Endothelial cell (in vitro differentiated cells): ENCODE measurements at places on chromosomes 13 and 19. TPM values are rescaled to one million over a fixed set of nuclear protein-coding genes. Genes with fewer than 3 reads are reported as not detected.

The LIN37 gene
- total RNA-seq, result 9.0 TPM

The VSTM1 gene
- total RNA-seq, result 2.2 TPM

The NFKBIB gene
- total RNA-seq, result 16.9 TPM

The ZSWIM4 gene
- 43.7 TPM for total RNA-seq

The ZNF541 gene
- not detected for total RNA-seq

DNA sequence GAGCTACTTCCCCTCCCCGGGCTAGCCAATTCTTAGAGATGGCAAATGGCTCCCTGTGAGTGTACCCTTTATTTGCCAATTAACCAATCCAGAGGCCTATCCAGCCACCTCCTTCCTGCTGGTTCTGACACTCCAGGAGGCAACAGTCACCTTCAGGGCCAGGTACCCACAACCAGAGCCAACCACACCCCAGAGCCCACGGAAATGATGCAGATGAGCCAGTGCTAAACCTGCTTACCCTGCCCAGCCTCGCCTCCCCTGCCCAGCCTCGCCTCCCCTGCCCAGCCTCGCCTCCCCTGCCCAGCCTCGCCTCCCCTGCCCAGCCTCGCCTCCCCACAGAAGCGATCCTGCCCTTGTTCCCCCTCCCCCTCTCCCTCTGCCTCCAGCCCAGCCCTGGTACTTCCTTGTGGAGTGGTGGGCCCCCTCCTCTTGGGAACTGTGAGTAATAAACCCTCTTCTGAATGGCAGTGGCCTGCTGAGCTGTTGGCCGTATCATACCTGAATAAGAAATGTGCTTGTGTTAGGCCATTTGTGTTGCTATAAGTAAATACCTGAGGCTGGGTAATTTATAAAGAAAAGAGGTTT is 173.8 kb upstream of the RNF113B start:
- DNase-seq, result no peak
- peaks cover 14% of the 10 kb centered on the region for H3K4me1 ChIP-seq
- peaks cover 4% of the 10 kb centered on the region for H3K36me3 ChIP-seq
- no peak overlapping the region for H3K4me3 ChIP-seq
- peaks cover 5% of the 10 kb centered on the region for H3K27me3 ChIP-seq

- H3K27ac ChIP-seq, result no peak overlapping the region
- no peak for DNase-seq
- no peaks in the 10 kb centered on the region for H3K27me3 ChIP-seq
- H3K36me3 ChIP-seq, result peaks cover 16% of the 10 kb centered on the region
- no peak overlapping the region for H3K4me3 ChIP-seq
These were observed 108.7 kb downstream of the ESD start for GRCh38 chr13:46688306-46688705.

DNA sequence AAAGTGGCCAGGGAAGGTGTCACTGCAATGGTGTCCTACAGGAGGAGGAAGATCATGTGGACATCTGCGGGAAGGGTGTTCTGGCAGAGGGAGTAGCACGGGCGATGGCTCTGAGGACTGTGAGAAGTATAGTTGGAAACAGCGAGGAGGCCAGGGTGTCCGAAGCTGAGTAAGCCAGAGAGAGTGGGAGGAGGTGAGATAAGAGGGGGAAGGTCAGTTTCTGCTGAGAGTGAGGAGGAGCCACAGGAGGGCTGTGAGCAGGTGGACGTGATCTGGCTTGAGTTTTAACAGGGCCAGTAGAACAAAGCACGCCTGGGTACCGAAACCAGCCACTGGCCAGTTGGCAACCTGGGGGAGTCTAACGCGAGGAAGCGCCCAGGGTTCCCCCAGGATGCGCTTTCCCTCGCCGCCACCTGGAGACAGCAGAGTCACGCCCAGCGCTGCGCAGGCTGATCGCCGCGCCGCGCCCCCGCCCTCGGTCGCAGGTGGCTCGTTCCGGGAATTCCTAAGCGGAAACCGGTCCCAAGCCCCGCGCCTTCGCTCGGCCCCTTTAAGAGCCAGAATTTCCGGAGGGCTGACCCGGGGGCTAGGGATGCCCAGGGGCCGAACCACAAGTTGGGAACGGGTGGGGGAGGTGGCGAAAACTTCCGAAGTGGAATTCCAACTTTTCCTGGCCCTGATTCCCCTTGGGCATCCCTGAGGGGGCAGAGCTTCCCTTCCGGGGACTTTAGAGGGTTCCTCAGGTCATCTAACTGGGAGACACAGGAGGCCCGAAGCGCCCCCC is 1.1 kb upstream of the LSR start:
- H3K4me1 ChIP-seq, result peaks cover 10% of the 10 kb centered on the region
- H3K4me3 ChIP-seq, result peak overlapping the region; percentile 96
- H3K27ac ChIP-seq, result peak overlapping the region; percentile 64
- peaks cover 8% of the 10 kb centered on the region for H3K36me3 ChIP-seq

DNA sequence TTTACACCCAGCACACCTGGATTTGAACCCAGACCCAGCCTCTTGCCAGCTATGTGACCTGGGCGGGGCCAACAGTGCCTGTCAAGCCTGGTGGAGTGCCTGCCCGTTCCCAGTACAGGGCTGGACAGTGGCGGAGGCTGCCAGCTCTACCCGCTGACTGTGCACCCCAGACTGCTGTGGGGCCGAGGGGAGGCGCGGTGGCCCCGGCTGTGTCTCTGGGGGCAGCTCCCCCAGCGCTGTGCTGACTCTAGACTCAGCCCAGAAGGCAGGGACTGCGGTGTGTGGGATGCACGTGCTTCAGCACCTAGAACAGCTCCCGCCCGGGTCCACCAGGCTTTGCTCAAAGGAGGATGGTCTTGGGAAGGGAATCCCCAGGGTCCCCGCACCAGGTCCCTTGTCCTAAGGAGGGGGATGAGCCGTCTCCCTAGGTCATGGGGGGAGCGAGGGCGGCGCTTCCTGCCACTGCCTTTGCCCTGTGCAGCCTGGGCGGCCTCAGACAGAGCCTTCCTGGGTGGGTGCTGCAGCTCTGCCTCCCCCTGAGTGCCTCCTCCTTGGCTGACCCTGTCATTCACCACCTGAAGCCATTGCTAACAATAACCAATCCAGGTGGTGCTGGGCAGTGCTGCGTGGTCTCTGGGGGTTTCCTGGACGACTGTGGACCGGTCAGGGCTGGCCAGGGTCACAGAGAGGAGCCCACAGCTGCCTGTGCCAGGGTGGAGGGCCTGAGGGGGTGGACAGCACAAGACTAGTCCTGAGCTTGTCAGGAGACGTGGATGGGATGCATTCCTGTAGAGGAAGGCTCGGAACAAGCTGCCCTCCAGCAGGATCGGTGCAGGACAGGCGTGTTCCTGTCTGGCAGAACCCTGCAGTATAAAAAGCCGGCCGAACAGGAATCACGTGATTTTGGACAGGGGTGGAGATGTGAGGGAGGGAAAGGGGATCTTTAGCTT is 18.6 kb downstream of the TMEM255B start:
- H3K27me3 ChIP-seq, result peaks cover 8% of the 10 kb centered on the region
- H3K4me1 ChIP-seq, result peaks cover 10% of the 10 kb centered on the region
- peaks cover 21% of the 10 kb centered on the region for H3K36me3 ChIP-seq
- H3K4me3 ChIP-seq, result peak overlapping the region; percentile 37

- no peak for DNase-seq
- no peak overlapping the region for H3K27ac ChIP-seq
- no peak overlapping the region for H3K4me3 ChIP-seq
- H3K4me1 ChIP-seq, result peaks cover 41% of the 10 kb centered on the region
- H3K27me3 ChIP-seq, result peaks cover 12% of the 10 kb centered on the region
These were observed 10.8 kb downstream of the PAK4 start for GRCh38 chr19:39136225-39136940.

DNA sequence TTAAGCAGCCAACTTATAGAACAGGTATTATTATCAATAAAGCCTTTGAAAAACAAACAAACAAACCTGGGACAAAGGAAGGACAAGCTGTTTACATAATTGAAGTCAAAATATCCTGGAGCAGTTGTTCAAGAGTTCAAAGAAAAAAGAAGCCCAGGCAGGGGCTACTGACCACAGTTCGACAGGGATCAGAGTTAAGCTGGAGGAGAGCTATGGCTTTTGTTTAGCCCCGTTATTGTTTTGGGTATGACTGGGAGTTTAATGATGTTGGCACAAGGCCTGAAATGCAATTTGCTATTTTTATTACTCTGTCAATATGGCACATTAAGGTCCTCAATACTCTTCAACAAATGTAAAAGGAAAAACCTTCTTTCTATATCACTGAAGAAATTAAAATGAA is 624.4 kb upstream of the KLHL1 start:
- H3K27ac ChIP-seq, result no peak overlapping the region
- DNase-seq, result no peak
- no peaks in the 10 kb centered on the region for H3K36me3 ChIP-seq
- peaks cover 9% of the 10 kb centered on the region for H3K4me1 ChIP-seq

GRCh38 chr13:87122551-87122950 is 548.6 kb upstream of the SLITRK5 start:
- H3K36me3 ChIP-seq, result no peaks in the 10 kb centered on the region
- H3K27ac ChIP-seq, result no peak overlapping the region
- H3K27me3 ChIP-seq, result no peaks in the 10 kb centered on the region
- H3K4me3 ChIP-seq, result no peak overlapping the region
- no peaks in the 10 kb centered on the region for H3K4me1 ChIP-seq

GRCh38 chr19:29031216-29031615 is 181.7 kb downstream of the UQCRFS1 start:
- DNase-seq, result no peak
- H3K4me1 ChIP-seq, result no peaks in the 10 kb centered on the region
- H3K36me3 ChIP-seq, result no peaks in the 10 kb centered on the region
- no peak overlapping the region for H3K4me3 ChIP-seq
- H3K27ac ChIP-seq, result no peak overlapping the region

DNA sequence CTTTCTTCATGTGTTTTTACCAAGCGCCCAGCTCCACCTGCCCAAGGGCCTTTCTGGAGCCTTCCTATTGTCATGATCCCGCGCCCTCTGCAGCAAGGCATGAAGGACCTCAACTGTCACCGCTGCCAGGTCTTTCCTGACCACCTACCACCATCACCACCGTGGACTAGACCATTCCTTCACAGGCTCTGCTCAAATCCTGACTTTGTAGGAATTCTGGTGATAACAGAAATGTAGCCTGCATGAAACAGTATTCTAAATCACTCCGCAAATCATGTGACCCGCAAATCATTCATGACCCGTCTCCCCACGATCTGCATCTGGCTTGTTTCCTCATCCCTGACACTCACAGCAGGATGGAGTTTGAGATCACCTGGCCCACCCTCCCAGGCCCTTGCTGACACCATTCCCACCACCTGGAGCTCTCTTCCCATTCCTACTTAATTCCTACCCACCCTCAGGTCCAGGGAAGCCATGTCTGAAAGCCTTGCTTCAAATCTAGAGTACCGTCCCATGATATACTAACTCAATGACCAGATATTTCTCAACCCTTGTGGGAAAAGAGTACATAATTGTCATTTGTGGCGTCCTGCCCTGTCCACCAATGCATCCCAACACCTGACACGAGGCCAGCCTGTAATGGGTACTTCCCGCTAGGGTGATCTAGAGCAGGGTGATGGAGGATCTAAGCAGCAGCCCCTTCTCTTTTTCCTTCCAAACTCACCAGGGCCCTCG is 1.3 kb downstream of the UBE2S start:
- peaks cover 34% of the 10 kb centered on the region for H3K36me3 ChIP-seq
- peak overlapping the region; percentile 16 for H3K27ac ChIP-seq
- peaks cover 14% of the 10 kb centered on the region for H3K4me1 ChIP-seq
- peak overlapping the region; percentile 83 for H3K4me3 ChIP-seq
- peaks cover 16% of the 10 kb centered on the region for H3K27me3 ChIP-seq

DNA sequence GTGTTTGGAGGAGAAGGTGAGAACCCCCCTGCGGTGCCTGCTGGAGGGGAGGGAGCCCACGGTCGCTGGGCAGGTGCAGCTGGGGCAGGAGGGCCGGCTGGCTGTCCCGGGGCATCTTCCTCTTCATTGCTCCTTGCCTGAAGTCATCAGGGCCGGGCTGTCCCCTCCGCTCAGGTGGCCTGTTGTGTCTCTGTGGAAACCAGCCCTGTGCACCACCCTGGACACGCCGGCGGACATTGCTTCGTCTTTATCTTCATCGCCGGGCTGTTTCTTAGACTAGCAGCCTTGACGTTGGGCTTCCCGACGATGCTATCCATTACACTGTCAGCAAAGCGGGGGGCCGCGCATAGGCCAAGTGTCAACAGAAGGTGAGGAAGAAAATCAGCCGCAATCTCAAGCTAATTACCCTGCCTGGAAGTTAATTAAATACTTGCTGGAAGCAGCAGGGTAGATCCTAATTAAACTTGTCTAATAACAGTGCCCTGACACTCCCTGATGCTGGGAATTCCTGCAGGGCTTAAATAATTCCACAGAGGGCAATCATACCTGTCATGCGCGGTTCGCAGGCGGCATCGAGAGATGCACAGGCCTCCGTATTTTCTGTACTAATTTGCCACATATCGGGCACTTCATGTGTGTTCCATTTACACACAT is 111.4 kb upstream of the SOX1 start:
- H3K4me1 ChIP-seq, result no peaks in the 10 kb centered on the region
- no peak overlapping the region for H3K27ac ChIP-seq
- DNase-seq, result no peak

DNA sequence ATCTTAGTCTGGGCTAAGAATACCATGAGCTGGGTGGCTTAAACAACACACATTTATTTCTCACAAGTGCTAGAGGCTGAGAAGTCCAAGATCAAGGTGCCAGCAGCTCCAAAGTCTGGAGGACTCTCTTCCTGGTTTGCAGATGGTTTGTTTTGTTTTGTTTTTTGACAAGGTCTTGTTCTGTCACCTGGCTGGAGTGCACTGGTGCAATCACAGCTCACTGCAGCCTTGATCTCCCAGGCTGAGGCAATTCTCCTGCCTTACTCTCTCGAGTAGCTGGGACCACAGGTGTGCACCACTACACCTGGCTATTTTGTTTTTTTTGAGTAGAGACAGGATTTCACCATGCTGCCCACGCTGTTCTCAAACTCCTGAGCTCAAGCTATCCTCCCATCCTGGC is 15.5 kb downstream of the APLP1 start:
- H3K27me3 ChIP-seq, result peaks cover 6% of the 10 kb centered on the region
- H3K4me1 ChIP-seq, result no peaks in the 10 kb centered on the region
- no peak overlapping the region for H3K27ac ChIP-seq
- H3K36me3 ChIP-seq, result peaks cover 15% of the 10 kb centered on the region
- no peak for DNase-seq

GRCh38 chr13:37011002-37011401 is 10.4 kb downstream of the EXOSC8 start:
- DNase-seq, result no peak
- peaks cover 17% of the 10 kb centered on the region for H3K36me3 ChIP-seq
- no peak overlapping the region for H3K27ac ChIP-seq
- H3K4me1 ChIP-seq, result no peaks in the 10 kb centered on the region

DNA sequence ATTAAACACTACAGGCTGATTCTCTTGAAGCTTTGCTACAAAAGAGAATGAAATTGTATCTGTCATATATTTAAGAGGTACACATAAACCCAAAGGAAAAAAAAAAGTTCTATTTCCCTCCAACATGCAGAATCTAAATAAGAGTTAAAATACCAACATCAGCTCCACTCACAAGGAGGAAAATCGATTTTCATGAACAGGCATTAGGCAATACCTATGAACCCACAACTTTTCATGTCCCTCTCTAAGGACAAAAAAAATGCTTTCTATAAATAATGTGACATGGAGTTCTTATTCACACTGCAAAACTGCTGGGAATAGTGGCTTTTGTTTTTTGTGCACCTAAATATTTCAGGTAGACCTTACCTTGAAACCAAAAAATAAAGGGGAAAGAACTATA is 192.5 kb downstream of the KLF12 start:
- H3K27ac ChIP-seq, result no peak overlapping the region
- no peak for DNase-seq
- no peaks in the 10 kb centered on the region for H3K36me3 ChIP-seq
- no peaks in the 10 kb centered on the region for H3K4me1 ChIP-seq
- H3K4me3 ChIP-seq, result no peak overlapping the region
- no peaks in the 10 kb centered on the region for H3K27me3 ChIP-seq
